Stimulated activated CD4-positive, alpha-beta T cell treated with anti-CD3 and anti-CD28 coated beads, Interleukin-1b, Interleukin-23, amount 100 ng/mL, for 48 hours (primary cell): ENCODE measurements at places on chromosomes 1 and 21.

GRCh38 chr1:75353051-75353450 is 218.9 kb downstream of the LHX8 start:
- no peak for DNase-seq

DNA sequence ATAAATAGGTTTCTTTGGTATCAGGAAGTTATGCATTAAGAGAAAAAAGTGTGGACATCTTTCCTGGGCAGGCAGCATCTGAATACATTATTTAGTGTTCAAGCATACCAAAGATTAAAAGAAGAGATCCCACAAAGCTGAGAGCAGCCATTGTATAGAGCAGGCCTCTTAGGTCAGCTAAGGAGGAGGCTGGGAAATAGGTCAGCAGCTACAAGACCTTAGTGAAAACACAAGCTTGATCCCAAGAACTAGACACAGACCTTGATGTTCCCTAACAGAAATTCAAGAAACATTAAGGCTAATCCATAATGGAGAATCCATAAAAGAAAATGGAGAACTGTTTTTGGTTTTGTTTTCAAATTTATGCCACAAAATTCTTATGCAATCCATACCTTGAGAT is 135.3 kb upstream of the DPT start:
- DNase-seq: no peak

- no peak for DNase-seq
These were observed 17.8 kb upstream of the PLA2G2E start for GRCh38 chr1:19941206-19941568.

GRCh38 chr1:18001725-18002124 is 105.9 kb upstream of the IGSF21 start:
- no peak for DNase-seq

DNA sequence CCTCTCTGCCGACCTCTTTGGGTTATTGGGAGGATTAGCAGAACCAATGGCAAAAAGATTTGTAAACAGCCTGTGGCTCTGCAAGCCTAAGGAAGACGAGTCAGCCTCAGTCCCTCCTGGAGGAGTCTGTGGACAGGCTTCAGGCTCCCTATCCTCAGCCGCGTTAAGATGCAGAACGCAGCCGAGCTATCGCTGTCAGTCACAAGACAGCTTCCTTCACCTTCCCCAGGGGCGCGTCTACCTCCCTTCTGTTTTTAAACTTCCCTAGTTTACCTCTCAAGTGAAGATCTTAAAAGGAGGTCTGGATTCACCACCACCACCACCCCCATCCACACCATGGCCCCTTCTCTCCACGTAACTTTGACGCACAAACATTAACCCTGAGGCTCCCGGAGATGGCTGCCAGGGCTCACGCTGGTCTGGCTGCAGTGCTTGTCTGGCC is 738 bp downstream of the CAMK1G start:
- no peak for DNase-seq

DNA sequence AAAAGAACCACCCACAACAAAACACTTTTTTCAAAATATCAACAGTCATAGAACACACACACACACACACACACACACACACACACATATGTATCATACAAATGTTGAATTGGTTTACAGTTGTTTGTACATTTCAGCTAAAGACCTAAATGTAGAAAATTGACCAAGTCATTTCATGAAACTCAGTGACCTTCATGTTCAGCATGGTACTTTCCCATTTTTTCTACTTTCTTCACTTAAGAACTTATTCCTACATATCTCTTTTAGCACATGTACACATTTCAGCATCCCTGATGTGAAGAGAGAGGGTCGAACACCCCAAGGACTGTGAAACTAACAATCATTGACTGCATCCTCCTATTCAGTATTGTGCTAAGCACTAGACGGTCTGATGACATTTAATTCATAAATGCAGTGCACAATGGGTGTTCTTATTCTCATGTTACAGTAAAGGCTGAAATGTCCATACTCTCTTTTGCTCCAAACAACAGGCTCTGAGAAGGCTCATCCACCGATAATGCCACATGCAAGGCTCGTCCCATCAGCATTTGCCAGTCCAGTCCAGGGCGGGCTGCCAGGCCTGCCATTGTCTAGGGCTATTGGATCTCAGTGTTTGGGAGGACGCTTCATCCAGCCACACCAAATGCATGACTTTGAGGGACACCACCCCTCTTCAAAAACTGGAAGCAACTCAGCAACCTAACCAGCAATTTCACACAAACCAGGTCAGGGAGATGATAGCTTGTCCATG is 150.1 kb upstream of the RUNX1 start:
- DNase-seq: no peak

DNA sequence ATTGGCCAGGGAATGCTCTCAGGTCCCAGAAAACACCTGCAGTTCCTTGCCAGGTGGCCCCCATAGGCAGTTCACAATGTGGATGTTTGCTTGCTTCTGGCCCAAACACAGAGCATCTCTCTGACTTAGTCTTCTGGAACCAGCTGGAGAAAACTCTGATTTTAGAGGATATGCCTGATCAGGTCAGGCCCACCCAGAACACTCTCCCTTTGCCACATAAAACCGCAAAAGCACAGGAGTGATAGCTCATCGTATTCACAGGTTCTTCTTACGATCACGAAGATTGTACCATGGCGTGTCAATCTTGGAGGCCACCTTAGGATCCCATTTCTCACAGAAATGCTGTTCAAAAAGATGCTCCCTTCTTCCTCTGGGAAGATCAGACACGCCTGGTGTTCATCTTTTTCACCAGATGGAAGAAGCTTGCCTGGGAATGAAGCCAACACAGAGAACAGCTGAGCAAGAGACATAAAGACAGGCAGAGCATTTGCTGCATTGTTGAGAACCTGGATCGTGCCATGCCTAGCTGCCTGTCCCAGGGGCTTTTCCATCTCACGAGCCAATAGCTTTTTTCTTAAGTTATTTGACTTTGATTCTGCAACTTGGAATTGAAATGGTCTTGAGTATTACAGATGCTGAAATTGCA is 11.6 kb upstream of the CD247 start:
- DNase-seq: no peak

DNA sequence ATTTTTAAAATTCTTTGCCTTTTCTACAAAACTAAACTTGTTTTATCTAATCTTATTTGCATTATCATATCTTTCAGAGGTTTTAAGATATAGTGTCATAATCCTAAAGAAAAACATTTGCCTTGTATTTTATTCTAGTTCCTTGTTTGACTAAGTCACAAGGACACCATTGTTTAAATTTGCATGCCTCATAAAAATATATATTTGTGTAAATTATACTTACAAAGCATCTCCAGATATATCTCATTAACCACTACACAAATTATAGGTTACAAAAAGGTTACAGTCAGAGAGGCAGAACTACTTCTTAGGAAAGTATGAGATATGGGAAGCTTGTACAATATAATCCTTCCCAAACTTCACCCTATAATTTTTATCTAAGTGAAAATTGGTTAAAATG is 4.2 kb upstream of the RGS13 start:
- DNase-seq: no peak

GRCh38 chr21:36539434-36540150 is 59.7 kb upstream of the CLDN14 start:
- no peak for DNase-seq

- DNase-seq: no peak
These were observed 21.8 kb downstream of the VTCN1 start for GRCh38 chr1:117188816-117189437.

DNA sequence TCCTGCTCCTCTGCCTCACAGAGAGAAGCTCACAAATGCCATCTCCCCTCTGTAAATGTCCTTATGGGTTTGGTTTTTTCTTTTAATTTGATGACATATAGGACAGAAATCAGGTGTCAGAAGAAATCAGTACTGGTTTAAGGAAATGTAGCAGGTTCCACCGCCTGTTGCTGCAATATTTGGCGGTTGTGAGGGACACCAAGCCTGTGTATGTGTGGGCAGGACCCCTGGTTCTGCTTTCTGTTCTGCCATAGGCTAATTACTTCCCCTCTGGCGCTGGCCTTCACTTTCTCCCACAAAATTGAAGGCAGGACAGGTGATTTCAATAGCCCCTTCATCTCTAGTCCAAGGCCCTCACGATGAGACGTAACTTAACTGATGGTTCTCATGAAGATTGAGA is 69.2 kb downstream of the PRDM2 start:
- no peak for DNase-seq

DNA sequence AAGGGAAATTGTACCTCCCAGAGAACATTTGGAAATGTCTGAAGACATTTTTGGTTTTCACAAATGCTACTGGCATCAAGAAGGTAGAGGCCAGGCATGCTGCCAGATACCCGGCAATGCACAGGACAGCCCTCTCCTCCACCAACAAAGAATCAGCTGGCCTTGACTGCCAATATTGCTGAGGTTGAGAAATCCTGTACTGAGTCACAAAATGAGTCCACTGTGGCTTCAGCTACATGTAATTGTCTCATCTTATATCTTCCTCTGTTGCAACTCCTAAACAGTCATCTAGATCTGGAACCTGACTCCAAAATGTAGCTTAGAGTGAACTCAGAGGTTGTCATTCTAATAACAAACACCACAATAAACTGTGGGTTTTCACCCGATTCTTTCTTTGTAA is 327.5 kb upstream of the POGK start:
- no peak for DNase-seq

GRCh38 chr1:3103967-3104677 is 35.1 kb downstream of the PRDM16 start:
- DNase-seq: no peak

- no peak for DNase-seq
These were observed 49.8 kb downstream of the SKI start for GRCh38 chr1:2277741-2278488.

DNA sequence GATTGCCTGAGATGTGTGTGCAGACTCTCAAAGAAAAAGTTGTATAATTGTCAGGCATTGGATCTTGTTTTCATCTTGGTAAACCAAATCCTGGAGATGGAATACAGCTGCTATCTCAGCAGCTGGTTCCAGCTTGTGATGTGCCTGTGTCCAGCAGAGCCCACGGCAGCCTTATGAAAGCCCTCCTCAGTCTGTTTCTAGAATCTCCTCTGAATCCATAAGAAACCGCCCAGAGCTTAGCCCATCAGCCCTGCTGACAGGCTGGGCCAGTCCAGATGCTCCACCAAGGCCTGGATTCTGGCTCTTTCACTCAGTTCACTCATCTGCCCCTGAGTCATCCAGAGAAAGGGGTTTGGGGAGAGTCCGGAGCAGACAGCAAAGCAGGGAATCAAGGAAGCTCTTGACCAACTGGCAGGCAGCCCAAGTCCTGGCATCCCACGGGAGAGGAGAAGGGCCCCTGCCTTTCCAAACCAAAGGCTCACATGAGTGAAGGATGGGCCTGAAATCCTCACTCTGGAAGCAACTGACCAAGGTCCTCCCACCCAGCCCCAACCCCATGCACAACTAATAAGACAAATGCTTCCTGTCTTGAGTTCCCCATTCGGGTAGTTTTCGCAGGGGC is 45.7 kb downstream of the NAV1 start:
- DNase-seq: no peak

DNA sequence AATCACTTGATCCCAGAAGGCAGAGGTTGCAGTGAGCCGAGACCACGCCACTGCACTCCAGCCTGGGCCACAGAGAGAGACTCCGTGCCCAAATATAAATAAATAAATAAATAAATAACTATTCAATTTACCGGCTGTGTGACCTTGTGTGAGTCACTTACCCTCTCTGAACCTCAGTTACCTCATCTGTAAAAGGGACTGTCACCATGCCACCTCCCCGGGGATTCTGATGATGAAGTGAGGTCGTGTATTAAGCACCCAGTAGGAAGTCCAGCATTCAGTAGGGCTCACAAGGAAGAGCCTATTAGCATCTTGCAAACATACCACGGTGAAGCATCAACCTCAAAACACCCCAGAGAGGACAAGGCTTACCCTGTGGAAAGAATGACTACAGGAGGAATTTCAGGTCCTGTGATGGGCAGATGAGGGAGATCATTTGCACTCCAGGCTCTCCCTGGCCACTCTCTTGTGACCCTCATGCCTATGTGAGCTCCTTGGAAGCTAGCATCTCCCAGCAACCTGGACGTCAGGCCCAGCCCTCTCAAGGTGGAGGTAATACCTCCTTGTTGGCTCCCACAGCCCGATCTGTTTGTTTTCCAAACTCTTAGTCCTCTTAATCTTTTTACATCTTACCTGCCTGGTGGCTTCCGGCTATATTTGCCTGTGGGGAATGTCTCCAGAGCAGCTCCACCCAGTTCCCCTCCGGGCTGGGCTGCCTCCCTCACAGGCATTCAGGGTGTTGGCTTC is 7.6 kb upstream of the C1QA start:
- DNase-seq: no peak

DNA sequence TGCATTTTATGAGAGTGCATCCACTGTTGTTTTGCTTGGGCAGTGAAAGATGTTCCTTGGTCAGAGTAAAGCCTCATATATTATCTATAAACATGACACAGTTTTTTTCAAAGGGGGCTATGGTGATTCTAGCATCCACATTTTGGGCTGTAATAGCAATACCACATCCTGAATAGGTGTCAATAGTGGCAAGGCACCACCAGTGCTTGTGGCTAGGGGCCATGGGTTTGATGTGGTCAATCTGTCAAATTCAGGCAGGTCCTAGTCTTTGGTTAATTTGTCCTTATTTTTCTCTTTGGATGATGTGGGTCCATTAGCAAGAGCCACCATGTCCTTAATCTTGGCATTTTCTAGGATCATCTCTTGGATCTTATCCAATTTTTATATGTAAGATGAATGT is 13.1 kb downstream of the CD1E start:
- no peak for DNase-seq

DNA sequence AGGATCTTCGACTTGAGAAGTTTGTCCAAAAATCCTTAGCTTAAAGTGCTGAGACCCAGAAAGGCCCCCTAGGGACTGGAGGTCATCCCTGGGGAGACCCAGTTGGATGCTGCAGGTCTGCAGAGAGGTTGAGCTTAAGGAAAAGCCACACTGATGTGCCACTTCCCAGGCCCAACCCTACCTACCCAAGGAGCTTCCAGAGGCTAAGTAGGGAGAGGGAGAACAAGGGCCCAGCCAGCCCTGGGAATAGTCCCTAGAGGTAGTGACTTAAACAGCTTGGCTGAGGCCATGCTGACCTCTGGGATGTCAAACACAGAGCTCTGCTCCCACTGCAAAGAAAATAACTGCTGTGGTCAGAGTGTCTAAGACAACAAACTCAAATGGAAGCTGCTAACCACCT is 693.7 kb downstream of the MATN1 start:
- DNase-seq: no peak

- no peak for DNase-seq
These were observed 18.7 kb upstream of the CAMK1G start for GRCh38 chr1:209564849-209565248.

- DNase-seq: no peak
These were observed 20.8 kb downstream of the CNST start for GRCh38 chr1:246587032-246587431.

DNA sequence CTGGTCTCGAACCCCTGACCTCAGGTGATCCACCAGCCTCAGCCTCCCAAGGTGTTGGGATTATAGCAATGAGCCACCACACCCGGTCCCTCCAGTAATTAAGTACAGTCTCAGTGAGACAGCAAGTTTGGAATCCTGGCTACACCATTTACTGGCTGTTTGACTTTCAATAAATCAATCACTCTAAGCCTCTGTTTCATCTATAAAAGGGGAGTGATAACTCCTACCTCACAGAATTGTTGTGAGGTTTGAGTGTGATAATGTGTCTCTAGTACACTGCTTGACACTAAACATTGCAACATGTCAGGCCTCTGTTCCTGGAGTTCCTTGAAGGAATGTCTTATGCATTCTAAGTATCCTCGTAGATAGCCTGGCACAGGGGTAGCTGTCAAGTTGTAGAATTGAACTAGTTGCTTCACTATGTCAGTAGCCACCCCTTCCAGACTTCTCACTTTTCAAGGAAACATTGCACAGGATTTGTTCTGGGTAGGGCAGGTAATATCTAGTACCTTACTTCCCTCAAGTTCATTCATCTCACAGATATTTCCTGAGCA is 12.4 kb downstream of the ENTREP3 start:
- no peak for DNase-seq

- DNase-seq: no peak
These were observed 41.8 kb downstream of the PHC2 start for GRCh38 chr1:33388805-33389771.
